ENCODE measurements at places on chromosomes 5 and 9. TPM values are rescaled to one million over a fixed set of nuclear protein-coding genes. Genes with fewer than 3 reads are reported as not detected.

The AGGF1 gene
- total RNA-seq = 21.0 TPM

The GABRA6 gene
- total RNA-seq = not detected

GRCh38 chr9:76519075-76519835, 60.3 kb downstream of the GCNT1 start:
- no peak for DNase-seq
- no peaks in the 10 kb centered on the region for H3K27me3 ChIP-seq
- no peak overlapping the region for H3K27ac ChIP-seq
- no peak overlapping the region for H3K4me3 ChIP-seq

- H3K27ac ChIP-seq = no peak overlapping the region
- H3K4me1 ChIP-seq = no peaks in the 10 kb centered on the region
- no peaks in the 10 kb centered on the region for H3K27me3 ChIP-seq
- no peaks in the 10 kb centered on the region for H3K36me3 ChIP-seq
- no peak for DNase-seq
- H3K4me3 ChIP-seq = no peak overlapping the region
These were observed 47.3 kb upstream of the ACTBL2 start for GRCh38 chr5:57529864-57530263.

GRCh38 chr5:77658662-77659061, 20.1 kb upstream of the OTP start:
- no peak overlapping the region for H3K4me3 ChIP-seq
- no peaks in the 10 kb centered on the region for H3K4me1 ChIP-seq
- H3K36me3 ChIP-seq = no peaks in the 10 kb centered on the region
- peaks cover 15% of the 10 kb centered on the region for H3K27me3 ChIP-seq

- H3K4me3 ChIP-seq = no peak overlapping the region
- H3K36me3 ChIP-seq = no peaks in the 10 kb centered on the region
- H3K27ac ChIP-seq = no peak overlapping the region
- no peaks in the 10 kb centered on the region for H3K4me1 ChIP-seq
- no peak for DNase-seq
These were observed 22.2 kb upstream of the DAPK1 start for GRCh38 chr9:87475463-87475862.

GRCh38 chr9:20623021-20623747, 885 bp upstream of the MLLT3 start:
- peak; percentile 79 for DNase-seq
- H3K4me3 ChIP-seq = peak overlapping the region; percentile 78
- H3K4me1 ChIP-seq = peaks cover 9% of the 10 kb centered on the region
- H3K27me3 ChIP-seq = no peaks in the 10 kb centered on the region
- no peaks in the 10 kb centered on the region for H3K36me3 ChIP-seq
- H3K27ac ChIP-seq = no peak overlapping the region

DNA sequence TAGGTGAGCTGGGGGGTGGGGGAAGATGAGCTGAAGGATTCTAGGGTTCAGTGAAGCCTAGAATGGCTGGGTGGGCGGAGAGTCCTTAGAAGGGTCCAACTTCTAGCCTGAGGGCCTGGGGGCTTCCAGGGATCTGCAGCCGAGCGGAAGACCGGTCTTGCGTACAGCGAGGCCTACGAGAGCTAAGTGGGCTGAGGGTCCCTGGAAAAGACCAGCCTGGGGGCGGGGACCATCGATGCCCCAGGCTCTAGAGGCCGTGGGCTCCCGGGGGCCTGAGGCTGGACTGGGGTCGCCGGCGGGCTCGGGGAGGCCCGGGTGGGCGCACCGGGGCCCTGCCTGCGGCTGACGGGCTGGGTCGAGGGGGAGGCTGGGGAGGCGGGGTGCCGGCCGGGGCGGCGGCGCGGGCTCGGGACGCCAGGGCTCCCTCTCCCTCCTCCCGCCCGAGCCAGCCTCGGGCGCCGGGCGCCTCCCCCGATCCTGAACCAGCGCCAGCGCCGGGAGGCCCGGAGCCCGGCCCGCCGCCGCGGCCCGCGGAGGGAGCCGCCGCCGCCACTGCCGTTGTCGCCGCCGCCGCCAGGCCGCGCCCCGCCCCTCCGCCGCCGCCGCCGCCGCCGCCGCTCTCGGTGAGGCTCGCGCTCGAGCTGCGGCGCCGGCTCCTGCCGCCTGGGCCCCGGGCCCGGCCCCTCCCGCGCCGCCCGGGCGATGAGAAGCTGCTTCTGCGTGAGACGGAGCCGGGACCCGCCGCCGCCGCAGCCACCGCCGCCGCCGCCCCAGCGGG, at the start of gene MVB12B:
TSS of gene MVB12B (plus strand) at position 602 of the 778 bp plus-strand sequence. CDS start at position 703, 101 bp downstream.
- no peaks in the 10 kb centered on the region for H3K36me3 ChIP-seq
- peaks cover 6% of the 10 kb centered on the region for H3K4me1 ChIP-seq
- H3K27ac ChIP-seq = peak within 1 kb of the TSS; percentile 73
- H3K27me3 ChIP-seq = no peaks in the 10 kb centered on the region
- peak within 1 kb of the TSS; percentile 60 for H3K4me3 ChIP-seq

DNA sequence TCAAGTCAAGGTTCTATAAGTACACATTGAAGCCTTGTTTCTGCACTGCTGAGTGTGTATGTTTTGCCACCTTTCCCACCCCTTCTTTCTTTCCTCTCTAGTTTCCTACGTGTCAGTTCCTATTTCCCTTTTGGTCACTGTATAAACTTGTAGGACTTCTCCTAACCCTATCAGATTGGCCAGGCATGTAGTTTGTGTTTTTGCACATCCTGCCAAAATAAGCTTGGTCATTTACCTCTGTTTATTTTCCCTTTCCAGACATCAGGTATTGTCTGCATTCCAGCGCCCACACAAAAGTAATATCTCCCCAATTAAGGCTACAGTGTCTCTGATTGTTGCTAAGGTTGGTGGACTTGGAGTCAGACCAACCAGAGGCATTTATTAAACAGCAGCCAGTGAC, 252.9 kb upstream of the MPDZ start:
- H3K27me3 ChIP-seq = no peaks in the 10 kb centered on the region
- H3K36me3 ChIP-seq = no peaks in the 10 kb centered on the region
- no peak overlapping the region for H3K27ac ChIP-seq
- DNase-seq = no peak

- H3K4me3 ChIP-seq = no peak overlapping the region
- H3K36me3 ChIP-seq = no peaks in the 10 kb centered on the region
- H3K27ac ChIP-seq = no peak overlapping the region
- DNase-seq = no peak
- H3K4me1 ChIP-seq = no peaks in the 10 kb centered on the region
- H3K27me3 ChIP-seq = no peaks in the 10 kb centered on the region
These were observed 70.8 kb upstream of the CDKN2B start for GRCh38 chr9:22079873-22080341.

DNA sequence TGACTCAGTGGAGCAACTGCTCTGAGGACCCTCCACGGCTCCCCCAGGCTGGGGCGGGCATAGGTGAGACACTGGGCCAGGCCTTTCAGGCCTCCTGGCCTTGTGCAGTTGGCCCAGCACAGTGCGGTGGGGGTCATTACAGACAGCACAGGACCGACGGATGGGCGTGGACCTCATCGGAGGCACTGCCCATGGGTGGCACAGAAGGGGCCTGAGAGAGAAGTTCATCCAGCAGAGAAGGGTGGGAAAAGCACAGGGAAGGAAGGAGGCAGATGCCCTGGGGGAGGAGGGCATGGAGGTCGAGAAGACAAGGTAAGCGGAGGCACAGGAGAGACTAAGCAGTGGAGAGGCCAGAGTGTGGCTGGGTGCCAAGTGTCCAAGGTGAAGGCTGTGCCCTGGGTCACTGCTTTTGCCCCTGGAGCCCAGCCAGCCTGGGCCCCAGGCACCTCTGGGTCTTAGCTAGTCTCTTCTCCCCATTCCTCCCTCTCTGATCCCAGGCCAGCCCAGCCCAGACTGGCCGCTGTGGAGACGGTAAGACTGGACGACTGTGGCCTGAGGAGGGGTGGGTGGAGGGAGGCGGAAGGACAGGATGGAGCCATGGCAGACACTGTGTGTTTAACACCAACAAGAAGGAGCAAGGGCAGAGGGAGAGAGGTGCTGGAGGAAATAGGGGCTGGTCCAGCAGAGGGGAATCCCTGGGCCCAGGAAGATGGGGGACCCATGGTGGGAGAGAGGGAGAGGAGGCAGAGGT, 5.7 kb downstream of the IL3 start:
- no peak for DNase-seq
- H3K36me3 ChIP-seq = no peaks in the 10 kb centered on the region
- H3K4me1 ChIP-seq = no peaks in the 10 kb centered on the region
- H3K27me3 ChIP-seq = no peaks in the 10 kb centered on the region

DNA sequence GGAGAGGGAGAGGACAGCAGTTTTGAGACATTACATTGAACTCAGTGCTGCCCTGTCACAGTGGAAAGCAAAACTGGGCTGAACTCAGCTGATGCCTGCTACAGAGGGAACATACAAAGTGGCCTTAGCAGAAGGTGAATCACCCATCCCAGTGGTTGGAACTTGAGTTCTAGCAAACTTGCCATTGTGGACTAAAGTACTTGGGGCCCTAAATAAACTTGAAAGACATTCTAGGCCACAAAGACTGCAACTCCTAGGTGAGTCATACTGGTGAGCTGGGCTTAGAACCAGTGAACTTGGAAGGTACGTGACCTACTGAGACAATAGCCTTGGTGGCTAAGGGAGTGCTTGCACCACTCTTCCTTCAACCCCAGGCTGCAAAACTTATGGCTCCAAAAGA, 155.7 kb upstream of the RIOK2 start:
- no peaks in the 10 kb centered on the region for H3K4me1 ChIP-seq
- no peaks in the 10 kb centered on the region for H3K27me3 ChIP-seq
- H3K4me3 ChIP-seq = no peak overlapping the region
- H3K36me3 ChIP-seq = no peaks in the 10 kb centered on the region
- no peak for DNase-seq

- H3K27ac ChIP-seq = no peak overlapping the region
- no peaks in the 10 kb centered on the region for H3K36me3 ChIP-seq
- no peak for DNase-seq
- no peak overlapping the region for H3K4me3 ChIP-seq
These were observed 472.0 kb downstream of the NFIB start for GRCh38 chr9:13841746-13842462.

DNA sequence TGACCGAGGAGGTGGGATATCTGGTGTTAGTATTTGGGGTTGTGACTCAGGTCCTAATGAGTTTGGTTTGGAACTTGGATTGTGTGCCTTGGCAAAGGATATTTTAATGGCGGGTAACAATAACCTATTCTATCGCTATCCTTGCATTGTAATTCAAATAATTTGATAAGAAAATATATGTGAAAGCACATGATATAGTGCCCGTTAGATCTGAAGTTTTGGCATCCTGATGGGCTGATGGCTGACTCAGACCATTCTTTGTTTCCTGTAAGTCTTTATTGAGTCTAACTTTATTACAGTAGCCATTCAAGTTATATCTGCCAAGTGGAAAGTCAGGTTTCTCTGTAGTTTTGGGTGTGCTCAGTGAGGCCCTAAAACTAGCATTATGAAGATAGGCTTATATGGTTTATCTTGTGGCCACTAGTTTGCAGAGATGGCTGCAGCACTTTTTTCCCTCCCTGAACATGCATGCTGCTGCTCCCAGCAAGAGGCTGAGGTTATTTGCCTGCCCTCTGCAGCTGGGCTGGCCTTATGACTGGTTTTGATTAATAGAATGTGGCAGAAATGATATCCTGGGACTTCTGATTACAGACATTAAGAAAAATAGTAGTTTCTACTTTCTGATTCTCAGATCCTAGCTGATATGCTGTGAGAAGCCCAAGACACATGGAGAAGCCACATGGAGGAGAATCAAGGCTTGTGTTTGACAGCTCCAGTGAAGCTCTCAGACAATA, 46.6 kb downstream of the CFAP95 start:
- H3K36me3 ChIP-seq = no peaks in the 10 kb centered on the region
- no peak for DNase-seq
- H3K4me3 ChIP-seq = no peak overlapping the region
- no peaks in the 10 kb centered on the region for H3K27me3 ChIP-seq
- no peak overlapping the region for H3K27ac ChIP-seq
- no peaks in the 10 kb centered on the region for H3K4me1 ChIP-seq

- DNase-seq = no peak
- H3K4me3 ChIP-seq = no peak overlapping the region
- no peaks in the 10 kb centered on the region for H3K36me3 ChIP-seq
These were observed 11.6 kb upstream of the NTNG2 start for GRCh38 chr9:132150256-132150655.

- H3K27me3 ChIP-seq = no peaks in the 10 kb centered on the region
- no peaks in the 10 kb centered on the region for H3K36me3 ChIP-seq
- no peak overlapping the region for H3K4me3 ChIP-seq
- no peak overlapping the region for H3K27ac ChIP-seq
- peak; percentile 50 for DNase-seq
These were observed 33.7 kb downstream of the NDUFS6 start for GRCh38 chr5:1834721-1835429.

GRCh38 chr5:137164961-137165360, 334.2 kb downstream of the SPOCK1 start:
- no peak overlapping the region for H3K27ac ChIP-seq
- H3K4me3 ChIP-seq = no peak overlapping the region
- H3K4me1 ChIP-seq = no peaks in the 10 kb centered on the region
- H3K36me3 ChIP-seq = no peaks in the 10 kb centered on the region

DNA sequence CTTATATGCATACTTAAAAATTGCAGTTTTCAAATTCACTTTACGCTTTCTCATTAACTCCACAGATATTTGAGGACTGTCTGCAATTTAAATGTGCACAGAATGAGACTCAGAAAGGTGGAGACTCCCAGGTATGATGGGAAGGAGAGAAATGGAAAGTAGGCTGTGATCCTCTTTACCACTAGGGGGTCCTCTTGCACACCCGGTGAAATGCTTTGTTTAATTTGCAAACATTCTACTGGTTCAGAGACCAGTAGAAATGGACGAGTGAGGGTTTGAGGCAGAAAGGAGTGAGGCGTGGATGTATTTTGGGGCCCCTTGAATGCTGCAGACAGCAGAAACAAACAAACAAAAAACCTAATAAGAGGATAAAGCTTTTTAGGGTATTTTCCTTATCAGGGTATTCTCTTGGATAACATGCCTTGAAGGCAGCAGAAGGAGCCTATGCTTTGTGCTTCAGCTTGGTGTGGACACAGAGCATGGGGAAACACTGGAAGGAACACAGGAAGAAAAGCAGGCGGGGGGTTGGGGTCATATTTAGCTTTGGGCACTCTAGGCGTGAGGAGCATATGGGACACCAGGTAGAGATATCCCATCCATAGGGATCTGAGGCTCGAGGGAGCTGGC, 410.1 kb downstream of the DMRT2 start:
- no peaks in the 10 kb centered on the region for H3K36me3 ChIP-seq
- H3K4me3 ChIP-seq = no peak overlapping the region
- H3K27ac ChIP-seq = no peak overlapping the region
- peaks cover 3% of the 10 kb centered on the region for H3K4me1 ChIP-seq
- no peaks in the 10 kb centered on the region for H3K27me3 ChIP-seq

Data from left lung (tissue), 14 donors.